ENCODE measurements at places on chromosomes 11 and 22. TPM values are rescaled to one million over a fixed set of nuclear protein-coding genes. Genes with fewer than 3 reads are reported as not detected.

DNA sequence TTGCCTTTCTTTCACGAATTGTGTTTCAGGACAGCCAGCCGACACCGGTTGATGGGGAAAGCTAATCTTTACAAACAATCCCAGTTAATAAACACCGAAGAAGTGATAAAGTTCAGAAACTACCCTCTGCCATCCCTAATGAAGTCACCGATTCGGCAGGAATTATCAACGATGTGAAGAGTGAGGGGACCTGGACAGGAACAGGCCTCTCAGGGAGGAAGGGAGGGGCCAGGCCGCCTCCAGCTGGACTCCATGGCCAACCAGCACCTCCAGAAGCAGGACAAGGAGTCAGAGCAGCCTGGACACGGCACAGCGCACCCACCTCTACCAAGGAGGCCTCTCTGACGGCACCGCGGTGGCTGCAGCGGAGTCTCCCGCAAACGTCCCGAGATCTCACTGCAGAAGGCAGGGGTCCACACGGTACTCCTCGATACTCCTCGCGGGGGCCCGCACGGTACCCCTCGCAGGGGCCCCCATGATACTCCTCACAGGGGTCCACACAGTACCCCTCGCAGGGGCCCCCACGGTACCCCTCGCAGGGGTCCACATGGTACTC is 3.9 kb downstream of the TOLLIP start:
- H3K4me3 ChIP-seq = no peak overlapping the region
- H3K4me1 ChIP-seq = peaks cover 9% of the 10 kb centered on the region
- no peaks in the 10 kb centered on the region for H3K27me3 ChIP-seq
- H3K27ac ChIP-seq = no peak overlapping the region
- DNase-seq = no peak

DNA sequence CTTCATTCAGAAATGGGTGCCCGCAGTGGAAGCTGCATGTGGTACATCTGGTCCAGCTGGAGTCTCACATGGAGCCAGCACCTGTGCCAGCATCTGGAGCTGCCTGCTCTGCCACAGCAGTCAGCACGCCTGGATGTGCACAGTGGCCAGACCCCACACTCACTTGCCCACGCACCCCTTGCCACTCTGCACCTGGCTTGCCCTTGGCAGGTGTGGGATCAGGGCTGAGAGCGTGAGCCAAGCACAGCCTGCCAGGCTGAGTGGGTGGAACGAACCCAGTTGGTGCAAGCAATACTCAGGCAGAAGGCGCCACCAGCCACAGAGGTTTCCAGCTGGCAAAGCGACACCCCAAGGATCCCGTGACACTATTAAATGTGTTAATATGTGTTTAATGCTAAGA is 95.5 kb upstream of the AMOTL1 start:
- H3K4me1 ChIP-seq = no peaks in the 10 kb centered on the region
- DNase-seq = no peak
- no peak overlapping the region for H3K27ac ChIP-seq

DNA sequence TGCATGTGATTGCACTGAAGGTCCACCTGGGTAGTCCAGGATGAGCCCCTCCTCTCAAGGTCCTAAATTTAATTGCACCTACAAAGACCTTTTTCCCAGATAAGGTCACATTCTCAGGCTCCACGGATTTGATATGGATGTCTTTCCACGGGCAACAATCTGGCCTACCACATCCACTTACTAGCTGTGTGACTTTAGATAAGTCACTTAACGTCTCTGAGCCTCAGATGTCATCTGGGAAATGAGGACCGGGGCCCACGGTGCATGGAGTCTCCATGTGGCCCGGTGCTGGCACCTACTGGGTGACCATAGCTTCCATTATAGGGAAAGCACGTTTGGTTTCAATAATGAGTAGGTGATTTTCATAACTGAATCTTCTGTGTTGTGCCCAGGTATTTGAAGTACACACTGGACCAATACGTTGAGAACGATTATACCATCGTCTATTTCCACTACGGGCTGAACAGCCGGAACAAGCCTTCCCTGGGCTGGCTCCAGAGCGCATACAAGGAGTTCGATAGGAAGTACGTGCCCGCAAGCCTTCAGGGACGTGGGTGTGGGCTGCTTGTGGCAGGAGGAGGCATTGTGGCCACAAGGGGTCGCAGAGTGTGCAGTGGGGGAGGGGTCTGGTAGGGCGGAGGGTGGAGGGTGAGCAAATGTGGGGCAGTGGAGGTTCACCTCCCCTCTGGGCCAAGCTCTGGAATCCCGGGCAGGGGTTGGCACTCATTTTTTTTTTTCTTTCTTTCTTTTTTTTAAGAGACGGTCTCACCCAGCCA is 55.7 kb downstream of the ARHGAP8 start:
- no peaks in the 10 kb centered on the region for H3K4me1 ChIP-seq
- H3K36me3 ChIP-seq = no peaks in the 10 kb centered on the region
- DNase-seq = no peak
- H3K4me3 ChIP-seq = no peak overlapping the region
- peaks cover 2% of the 10 kb centered on the region for H3K27me3 ChIP-seq

Gene RAB3IL1
- total RNA-seq = 0.24 TPM

DNA sequence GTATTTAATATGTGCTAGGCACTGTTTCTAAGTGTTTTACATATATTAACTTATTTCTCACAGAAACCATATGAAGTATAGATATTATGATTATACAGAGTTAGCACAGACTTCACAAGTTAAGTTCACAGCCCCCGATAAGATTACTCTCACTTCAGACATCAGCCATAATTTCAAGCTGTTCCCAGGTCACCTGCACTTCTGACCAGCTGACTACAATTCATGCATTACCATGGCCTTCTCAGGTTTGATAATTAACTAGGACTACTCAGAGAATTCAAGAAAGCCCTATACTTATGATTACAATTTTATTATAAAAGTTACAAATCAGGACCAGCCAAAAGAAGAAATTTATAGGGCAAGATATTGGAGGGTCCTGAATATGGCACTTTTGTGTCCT is 68.2 kb upstream of the RRM1 start:
- no peak overlapping the region for H3K4me3 ChIP-seq
- no peak overlapping the region for H3K27ac ChIP-seq
- H3K36me3 ChIP-seq = peaks cover 33% of the 10 kb centered on the region

DNA sequence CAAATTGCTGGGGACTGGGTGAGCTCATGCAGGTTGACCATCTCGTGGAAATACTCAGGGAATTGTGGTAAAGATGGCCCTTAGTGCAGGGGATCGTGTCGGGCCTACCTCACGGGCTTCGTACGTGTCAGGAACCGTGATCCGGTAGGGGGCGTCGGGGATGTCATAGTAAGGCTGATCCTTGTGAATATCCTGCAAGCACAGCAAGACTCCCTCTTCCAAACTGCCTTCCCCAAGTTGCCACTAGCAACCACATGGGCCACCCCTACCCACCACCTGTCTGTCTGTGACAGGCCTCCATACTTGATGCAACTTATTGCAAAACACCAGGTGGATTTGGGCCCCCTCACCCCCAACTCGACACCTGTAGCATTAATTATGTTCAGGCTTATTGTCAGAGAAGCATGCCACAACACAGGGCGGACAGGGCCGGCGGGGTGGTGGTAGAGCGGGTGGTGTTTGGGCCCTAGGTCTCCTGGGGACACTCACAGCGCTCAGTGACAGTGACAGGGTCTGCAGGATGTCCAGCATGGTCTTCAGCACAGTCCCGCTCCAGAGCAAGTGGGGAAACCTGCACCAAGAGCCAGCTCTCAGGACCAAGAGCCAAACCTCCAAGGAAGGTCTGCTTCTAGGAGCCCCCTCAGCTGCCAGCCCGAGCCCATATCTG is 22.6 kb upstream of the SERPIND1 start:
- H3K4me3 ChIP-seq = no peak overlapping the region
- DNase-seq = no peak
- no peaks in the 10 kb centered on the region for H3K27me3 ChIP-seq
- H3K27ac ChIP-seq = no peak overlapping the region
- peaks cover 16% of the 10 kb centered on the region for H3K36me3 ChIP-seq

Gene OR2AT4
- total RNA-seq = not detected

Gene SLN
- total RNA-seq = not detected
